ENCODE measurements at places on chromosomes 3 and 15.
A peak's percentile ranks its signal among the peaks of the same experiment; 100 is the strongest.

- DNase-seq = no peak
These were observed 3.1 kb downstream of the IFRD2 start for GRCh38 chr3:50289130-50289529.

DNA sequence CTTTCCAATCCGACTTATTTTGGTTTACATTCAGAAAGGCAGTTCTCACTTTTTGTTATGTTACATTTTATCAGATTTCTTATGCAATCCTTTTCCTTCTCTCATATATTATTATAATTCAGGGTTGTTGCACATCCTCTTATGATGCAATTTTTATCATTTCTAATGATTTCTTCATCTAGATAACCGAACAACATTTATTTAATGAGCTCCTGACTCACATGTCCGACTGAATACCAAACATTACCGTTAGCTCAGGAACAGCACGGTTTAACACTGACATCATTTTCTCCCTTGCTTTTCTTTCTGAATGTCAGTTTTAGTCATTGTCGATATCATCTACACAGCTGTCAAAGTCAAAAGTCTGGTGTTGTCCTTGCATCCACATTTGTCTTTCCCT is 199.2 kb downstream of the BCHE start:
- DNase-seq = no peak

DNA sequence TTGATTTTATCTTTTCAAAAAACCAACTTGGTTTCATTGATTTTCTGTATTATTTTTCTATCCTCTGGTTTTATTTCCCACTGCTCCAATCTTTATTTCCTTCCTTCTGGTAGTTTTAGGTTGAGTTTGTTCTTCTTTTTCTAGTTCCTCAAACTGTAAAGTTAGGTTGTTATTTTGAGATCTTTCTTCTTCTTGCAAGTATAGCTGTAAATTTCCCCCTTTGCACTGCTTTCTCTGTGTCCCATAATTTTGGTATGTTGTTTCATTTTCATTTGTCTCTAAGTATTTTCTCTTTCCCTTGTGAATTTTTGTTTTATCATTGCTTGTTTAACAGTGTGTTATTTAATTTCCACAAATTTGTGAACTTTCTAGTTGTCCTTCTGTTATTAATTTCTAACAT is 120.0 kb downstream of the PLD1 start:
- no peak for DNase-seq

GRCh38 chr3:156801746-156802145 is 24.4 kb upstream of the LEKR1 start:
- no peak for DNase-seq

GRCh38 chr3:182879031-182879611 is 85.8 kb downstream of the ATP11B start:
- DNase-seq = no peak

- no peak for DNase-seq
These were observed 283.8 kb upstream of the ADAMTS9 start for GRCh38 chr3:64971602-64972001.

- DNase-seq = no peak
These were observed 17.2 kb downstream of the RASGRP1 start for GRCh38 chr15:38547255-38547997.

DNA sequence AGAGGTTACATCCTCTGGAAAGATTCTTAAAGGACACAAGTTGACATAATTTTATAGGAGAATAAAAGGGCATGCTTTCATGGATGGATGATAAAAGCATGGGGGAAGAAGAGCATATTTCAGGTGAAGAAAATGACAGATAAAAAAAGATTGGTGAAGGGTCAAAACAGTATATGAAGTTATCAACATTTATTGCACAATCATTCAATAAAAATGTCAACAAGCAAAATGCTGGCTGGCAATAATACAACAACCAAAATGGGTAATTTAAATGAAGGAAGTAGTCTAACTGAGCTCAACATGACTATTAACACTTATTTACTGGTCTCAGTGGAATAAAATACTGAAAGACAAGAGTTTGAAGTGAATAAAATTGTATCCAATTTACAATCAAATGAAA is 696.7 kb downstream of the SQOR start:
- no peak for DNase-seq

DNA sequence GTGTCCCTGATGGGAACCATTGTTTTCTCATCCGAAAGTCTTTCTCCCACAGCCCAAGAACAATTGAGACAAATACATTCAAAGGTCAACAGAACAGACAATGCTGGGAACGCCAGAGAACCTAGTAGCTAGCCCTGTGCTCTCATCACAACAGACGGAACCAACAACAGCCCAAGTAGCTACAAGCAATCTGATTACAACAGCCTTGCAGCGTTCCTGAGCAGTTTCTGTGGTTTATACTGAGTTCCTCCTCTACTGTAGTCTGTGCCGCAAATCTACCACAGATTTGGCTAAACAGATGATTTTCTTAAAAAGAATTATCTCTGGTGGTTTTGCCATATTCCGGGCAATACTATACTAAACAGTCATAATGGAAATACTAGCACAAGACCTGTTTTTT is 435.6 kb downstream of the MECOM start:
- no peak for DNase-seq

GRCh38 chr15:75620058-75620820 is 5.3 kb downstream of the SNUPN start:
- DNase-seq = no peak

DNA sequence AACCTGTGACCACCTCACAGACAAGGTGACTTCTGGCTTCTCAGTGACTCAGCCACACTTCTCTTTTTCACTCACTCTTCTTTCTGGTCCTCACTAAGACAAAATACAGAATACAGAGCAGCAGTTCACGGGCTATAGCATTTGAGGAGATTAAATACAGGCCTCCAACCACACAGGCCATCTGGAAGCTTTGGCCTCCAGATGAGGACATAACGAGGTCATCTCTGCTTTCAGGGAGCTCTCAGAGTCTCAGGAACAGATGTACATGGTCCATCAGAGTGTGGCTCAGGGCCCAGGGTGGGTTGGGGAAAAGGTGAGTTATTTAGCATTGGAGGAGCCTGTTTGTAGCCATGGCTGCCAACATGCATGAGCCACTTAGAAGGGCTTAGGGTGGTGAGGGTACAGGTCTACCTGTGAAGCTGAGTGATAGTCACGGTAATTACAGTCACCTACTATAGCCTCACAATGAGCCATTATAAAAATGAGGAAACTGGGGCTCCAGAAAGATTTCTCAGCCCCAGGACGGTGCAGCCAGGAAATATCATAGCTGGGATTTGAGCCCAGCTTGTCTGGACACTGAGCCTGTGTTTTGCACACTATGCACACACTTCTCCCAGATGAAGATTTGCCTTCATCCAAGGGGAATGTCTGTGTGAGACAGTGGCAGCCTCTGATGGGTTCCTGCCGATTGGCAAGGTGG is 159.8 kb upstream of the CTDSPL start:
- DNase-seq = no peak

DNA sequence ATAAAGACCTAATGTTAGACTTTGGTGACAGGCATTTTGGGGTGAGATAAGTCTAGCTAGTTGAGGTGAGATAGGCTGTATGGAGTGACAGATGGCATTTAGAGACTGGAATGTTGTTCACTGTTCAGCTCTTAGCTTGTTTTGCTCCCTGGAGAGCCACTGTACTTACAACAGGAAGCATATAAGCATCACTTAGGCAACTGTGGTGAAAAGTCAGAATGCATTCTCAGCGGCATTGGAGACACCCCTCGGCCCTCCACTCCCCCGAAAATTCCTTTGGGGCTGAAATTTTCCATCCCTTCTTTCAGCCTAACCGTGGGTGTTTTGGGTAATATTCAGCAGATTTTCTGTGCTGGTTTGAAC is 73.4 kb downstream of the SLCO3A1 start:
- no peak for DNase-seq

DNA sequence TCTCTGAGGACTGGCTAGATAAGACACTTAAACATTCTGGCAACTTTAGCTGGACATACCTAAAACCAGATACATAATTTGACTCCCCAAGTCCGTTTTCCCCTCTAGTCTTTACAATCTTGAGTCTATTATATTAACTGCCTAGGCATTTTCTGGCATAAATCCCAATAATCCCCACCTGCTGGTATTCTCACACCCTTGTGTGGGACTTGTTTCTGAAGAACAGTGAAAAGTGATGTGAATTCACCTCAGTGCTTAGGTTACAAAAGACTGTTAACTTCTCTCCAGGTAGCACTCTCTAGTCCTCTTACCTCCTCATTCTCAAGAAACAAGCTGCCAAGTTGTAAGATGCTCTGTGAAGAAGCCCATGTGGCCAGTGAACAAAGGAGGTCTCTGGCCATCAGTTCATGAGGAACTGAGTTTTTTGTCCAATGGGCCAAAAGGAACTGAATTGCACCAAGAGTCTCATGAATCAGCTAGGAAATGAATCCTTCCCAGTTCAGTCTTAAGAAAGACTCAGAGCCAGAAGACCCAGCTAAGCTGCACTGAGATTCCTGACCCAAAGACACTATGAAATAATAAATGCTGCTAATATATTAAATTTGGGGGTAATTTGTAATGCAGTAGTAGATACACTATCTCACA is 4.1 kb downstream of the OSBPL11 start:
- no peak for DNase-seq

DNA sequence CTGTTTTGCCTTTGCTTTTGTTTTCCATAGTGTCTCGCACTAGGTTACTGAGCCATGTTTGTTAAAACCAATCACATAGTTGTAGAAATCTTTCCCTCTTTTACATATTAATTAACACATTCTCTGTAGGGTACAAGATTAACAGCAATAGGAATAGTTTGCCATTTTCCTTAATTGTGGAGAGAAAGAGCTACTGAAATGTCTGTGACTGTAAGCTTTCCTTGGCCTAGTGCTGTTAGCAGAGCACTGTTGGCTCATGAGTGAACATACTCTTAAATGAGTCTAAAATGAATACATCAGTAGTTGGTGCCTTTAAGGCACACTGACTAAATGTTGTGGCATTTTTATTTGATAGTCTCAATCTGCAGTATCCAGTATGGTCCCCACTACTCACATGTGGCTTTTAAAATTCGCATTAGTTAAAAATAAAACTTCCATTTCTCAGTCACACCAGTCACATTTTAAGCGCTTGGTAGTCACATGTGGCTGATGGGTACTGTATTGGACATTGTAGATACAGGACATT is 28.2 kb downstream of the CHD2 start:
- no peak for DNase-seq

DNA sequence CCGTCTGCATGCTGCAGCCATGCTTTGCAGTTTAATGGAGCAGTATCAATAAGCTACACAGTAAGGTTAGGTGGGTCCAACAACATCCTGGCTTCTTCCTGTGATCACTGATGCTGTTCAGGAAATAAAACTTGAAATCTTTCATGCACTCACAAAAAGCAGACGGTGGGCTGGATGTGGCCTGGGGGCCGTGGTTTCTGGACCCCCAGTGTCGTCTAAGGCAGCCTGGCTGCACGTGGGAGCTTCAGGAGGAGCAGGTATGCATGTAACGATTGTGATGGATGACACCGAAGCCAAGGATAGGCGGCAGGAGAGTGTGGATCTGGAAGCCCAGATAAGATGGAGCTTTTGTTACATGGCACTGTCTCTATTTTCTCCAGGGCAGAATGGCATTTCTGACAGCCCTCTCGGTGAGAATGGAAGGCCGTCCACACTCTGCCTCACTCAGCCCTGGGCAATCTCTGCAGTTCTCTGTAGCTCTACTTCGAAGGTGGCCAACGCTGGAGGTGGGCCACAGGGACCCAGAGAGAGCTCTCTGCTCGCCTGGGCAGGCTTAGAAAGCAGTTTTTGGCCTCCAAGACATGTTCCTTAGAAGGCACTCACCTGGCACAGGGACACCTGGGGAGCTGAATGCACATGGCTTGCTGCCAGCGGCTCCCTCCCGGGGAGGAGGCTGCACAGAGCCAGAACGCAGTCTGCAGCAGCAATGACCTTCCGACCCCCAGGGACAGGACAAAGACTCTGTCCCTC is 46.4 kb upstream of the IQSEC1 start:
- no peak for DNase-seq

DNA sequence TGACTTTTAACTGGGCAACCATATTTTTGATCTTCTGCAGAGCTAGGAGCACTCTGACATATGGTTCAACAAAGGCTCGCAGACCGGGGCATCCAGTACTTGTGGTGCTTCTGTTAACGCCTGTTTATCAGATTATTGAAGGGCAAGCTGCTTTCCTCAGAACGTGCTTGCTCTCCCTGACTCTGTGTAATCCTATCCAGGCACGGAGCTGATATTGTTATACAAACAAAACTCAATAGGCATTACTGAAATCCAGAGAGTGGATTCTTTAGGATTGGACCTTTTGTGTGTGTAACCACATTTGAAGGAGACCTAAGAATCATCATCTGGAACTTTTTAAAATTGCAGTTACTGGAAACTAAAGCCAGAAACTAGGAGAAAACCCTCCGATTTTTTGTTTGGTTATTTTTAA is 246.5 kb downstream of the PTPRG start:
- no peak for DNase-seq

DNA sequence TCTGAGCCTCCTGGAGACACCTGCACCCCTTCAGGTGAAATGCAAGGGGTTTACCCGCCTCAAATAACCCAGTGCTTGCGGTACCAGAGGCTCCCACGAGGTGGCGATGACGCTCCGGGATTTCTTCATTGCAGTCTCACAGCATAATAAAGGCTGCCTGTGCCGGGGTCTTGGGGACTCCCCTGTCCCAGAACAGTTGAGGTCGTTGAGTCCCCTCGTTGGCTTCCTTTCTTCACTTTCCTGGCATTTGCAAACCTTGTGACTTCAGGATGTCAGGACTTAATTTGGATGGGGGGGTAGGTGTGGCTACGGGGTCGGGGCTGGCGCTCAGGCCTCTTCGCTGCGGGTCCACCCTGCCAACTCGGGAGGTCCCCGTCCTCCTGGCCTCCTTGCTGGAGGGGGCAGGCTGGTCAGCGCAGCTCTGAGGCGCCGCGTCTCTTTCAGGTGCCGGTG is 1.3 kb downstream of the GNAT1 start:
- peak; percentile 73 for DNase-seq

DNA sequence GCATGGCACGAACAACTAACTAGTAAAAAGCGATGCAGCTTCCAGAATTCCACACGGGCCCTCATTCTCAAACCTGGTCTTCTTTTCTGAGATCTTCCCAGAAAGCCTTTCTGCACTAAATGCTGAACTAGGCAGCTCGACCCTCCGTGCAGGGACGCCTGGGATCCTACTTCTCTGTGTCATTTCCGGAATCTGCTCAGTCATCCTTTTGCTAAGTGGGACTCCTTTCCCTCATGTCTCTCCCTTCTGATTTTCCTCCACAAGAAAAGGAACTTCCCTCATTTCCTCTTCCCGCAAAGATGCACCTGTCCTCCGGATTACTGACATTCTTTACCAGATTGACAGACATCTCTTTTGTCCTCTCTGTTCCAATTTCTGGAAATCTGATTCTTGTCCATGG is 9.2 kb upstream of the HES1 start:
- DNase-seq = no peak

GRCh38 chr15:33698126-33698525 is 270.2 kb upstream of the CHRM5 start:
- no peak for DNase-seq

DNA sequence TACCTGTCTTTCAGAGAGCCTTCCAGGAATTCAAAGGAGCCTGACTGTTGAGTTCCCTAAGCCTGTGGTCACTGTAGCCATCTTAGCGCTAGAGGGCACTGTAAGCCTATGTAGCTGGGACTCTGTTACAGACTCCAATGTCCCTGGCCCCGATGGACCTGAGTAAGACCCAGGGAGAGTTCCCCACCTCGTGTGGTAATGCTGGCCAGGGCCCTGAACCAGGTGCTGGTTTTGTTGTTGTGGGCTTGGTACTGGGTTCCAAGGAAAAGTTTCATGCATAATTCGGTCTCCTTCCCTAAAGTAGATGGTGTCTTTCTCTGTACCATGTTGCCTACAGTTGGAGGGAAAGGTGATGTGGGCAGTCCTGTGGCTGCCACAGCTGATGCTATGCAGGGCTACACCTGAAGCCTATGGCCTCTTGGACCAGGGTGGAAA is 32.4 kb downstream of the CDAN1 start:
- peak; percentile 42 for DNase-seq

- no peak for DNase-seq
These were observed 10.3 kb downstream of the PIK3CA start for GRCh38 chr3:179158336-179159039.

Data from effector memory CD4-positive, alpha-beta T cell (primary cell).